ENCODE measurements at places on chromosomes 12 and 14.

- DNase-seq: no peak
Measured at GRCh38 chr14:54794796-54795195, 107.8 kb downstream of the GCH1 start.

DNA sequence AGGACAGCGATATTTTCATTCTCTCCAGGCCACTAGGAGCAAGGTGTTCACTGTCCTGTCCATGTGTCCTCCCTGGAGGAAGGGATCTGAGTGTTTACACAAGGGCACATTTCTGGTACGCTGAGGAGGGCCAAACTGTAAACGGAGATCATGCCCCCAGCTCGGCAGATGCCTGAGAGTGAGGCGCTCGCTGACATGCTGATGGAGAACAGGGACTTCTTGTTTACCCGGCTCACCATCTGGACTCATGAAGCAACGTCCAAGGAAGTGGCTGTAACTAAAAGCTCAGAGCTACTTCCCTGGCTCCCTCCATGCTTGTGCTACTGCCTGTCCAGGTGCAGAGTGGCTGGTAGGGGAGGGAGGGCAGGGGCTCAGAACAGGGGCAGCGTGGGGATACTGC, 43.4 kb upstream of the KCNA1 start:
- DNase-seq: no peak

GRCh38 chr12:65836419-65837197, 12.3 kb downstream of the HMGA2 start:
- no peak for DNase-seq

DNA sequence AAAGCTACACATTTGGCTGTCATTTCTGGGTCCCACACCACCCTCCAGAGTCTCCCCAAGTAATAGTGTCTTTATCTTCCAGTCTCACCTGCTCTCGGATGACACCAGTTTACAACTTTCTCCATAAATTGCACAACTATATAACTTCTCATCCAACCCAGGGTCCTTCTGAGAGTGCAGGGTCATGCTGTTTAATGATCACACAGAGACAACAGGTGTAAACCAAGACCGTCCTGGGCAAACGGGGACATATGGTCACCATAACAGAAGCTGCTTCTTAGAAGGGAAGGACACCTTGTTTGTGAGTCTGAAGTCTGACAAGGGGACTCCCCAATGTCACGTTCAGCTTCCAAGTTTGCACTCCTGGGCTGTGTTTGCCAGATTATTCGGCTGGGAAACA, 74.3 kb downstream of the MAP1LC3B2 start:
- DNase-seq: no peak

DNA sequence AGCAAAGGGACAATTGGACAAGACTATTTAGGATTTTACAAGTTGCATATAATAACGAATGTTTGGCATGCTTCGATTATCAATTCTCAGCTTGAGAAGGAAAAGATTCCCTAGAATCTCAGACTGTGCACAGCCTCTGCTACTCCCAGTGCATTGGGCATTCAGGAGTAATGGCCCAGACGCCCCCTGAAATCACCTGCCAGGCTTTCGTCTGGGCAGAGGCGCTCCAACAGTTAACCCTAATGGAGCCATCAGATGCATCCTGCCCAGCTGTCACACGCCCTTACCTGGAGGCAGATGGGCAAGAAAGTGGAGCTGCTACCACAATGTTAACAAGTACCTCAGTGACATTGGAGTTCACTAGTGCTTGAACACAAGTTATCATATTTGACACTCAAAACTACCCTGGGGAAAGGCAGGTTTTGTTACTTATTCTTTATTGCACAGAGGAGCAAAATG, 927 bp upstream of the LRP6 start:
- no peak for DNase-seq

Data from stimulated activated CD8-positive, alpha-beta memory T cell treated with anti-CD3 and anti-CD28 coated beads, Interleukin-2, amount 100 ng/mL, for 1 hour (primary cell).